B cell (primary cell): ENCODE measurements at places on chromosomes 1 and 21. TPM values are rescaled to one million over a fixed set of nuclear protein-coding genes. Genes with fewer than 3 reads are reported as not detected.

SMCP gene
- polyA plus RNA-seq, result not detected in 2 replicates

YRDC gene
- 16.7 and 17.1 TPM in 2 replicates for polyA plus RNA-seq

COL16A1 gene
- 0.07 TPM in 1 of 2 replicates, not detected in the other for polyA plus RNA-seq

C4BPB gene
- polyA plus RNA-seq, result 0.34 and 0.85 TPM in 2 replicates

LEPR gene
- polyA plus RNA-seq, result 0.19 and 0.32 TPM in 2 replicates

WNT4 gene
- polyA plus RNA-seq, result not detected in 2 replicates

S100A8 gene
- polyA plus RNA-seq, result 8.9 and 16.7 TPM in 2 replicates

CD48 gene
- polyA plus RNA-seq, result 422 and 428 TPM in 2 replicates

NTRK1 gene
- not detected in 2 replicates for polyA plus RNA-seq

WDR77 gene
- 65.0 and 85.5 TPM in 2 replicates for polyA plus RNA-seq

TAS1R3 gene
- 5.7 and 11.7 TPM in 2 replicates for polyA plus RNA-seq

KPRP gene
- polyA plus RNA-seq, result not detected in 2 replicates

DNA sequence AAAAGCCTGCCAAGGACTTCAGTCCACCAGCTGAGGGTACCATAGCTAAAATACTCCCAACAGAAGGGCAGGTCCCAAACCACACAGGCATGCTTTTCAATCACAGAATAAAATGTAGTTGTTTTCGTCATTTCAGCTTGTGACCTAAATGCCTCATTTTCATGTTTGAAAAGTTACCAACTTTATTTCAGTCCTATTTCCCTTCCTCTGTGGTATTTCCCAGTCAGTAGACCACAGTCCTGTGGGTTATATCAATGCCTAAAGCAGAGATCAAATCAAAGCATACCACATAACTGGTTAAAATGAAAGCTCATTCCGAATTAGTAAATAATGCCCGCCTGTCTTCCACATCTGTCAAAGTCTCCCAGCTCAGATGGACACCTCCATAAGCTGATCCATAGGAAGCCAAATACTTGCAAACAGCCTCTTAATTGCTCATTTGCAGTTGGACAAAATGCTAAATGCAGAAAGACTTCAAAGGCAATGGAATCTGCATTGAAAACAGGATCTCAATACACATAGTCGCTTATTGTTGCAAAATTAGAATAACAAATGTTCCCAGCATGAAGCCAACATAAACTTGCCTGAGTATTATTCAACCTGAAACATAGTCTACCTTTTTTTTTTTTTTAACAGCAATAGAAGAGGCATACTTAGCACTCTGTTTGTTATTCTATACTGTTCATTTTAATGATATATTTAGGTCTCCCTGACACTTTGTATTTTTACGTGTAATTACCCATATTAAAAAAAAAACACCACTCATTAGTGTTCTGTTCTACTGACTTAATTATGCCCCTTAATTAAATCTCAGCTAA is 53.9 kb downstream of the NR5A2 start:
- no peak for DNase-seq

DNA sequence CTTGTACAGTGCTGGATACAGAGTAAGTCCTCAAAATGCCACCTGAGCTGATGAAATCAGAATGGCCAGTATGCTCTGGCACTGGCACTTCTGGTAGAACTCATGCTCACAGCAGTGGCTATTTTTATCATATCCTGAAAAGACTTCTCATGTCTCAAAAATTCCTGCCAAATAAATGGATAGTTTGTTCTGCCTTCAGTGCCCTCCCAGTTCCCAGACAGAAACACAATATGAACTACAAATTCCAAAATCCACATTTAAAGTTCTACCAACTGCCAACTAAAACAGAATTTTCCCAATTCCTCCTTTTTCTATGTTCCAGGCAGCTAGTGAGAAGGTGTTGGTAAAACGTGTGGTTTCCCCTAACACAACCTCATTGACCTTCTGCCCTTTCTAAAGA is 51.4 kb upstream of the RGS1 start:
- no peak for DNase-seq

DNA sequence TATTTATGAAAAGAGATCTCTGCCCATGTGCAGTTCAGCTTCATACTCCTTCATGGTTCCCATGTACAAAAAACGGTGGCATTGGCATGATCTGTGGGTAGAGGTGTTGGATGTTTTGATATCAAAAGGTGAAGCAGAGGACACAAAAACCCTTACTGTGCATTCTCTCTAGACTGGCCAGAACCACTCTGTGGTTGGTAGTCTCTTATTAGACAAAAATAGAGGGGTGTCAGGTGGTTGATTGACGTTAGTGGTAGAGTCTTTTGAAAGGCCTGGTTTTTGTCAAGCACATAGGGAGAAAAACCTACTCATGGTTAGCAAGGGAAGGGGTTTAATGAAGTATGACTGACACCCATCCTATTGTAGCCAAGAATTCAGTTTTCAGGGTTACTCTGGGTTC is 400.0 kb upstream of the TMPRSS15 start:
- DNase-seq, result no peak

DNA sequence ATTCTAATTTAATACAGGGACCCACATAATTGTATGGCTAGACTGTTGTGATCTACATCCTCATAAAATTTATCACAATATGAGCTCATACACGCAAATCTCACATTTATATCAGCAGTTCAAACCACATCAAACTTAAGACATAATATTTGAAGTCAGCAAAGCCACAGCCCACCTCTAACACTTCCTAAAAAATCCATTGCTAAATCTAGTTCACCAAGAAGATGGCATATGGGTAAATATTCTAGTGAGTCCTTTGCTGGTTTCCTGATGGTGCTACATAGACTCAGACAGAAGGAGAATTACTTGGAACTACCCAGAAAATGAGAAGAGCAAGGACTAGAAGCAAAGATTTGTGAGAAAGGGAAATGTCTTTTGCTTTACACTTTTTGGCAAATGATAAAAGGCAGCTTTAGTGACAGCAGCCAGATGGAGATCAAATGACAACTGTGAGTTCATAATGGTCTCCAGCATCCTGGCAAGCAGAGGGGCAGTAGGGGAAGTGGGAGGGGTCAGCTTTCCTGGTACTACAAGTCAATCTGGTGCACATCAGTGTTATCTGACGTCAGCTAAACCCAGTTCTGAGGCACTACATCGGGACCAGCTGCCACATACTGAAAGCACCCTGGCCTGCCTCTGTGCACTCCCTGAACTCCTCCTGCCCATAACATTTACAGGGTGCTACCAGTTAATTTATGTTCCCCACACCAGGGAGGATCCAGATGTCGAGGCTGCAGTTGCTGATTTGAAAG is 10.6 kb upstream of the GADD45A start:
- DNase-seq, result no peak

GRCh38 chr1:221029981-221030649 is 150.9 kb downstream of the HLX start:
- no peak for DNase-seq

- DNase-seq, result no peak
These were observed 60.8 kb downstream of the ITPKB start for GRCh38 chr1:226678251-226678650.

GRCh38 chr1:173946380-173946921 is 29.3 kb upstream of the SERPINC1 start:
- no peak for DNase-seq

DNA sequence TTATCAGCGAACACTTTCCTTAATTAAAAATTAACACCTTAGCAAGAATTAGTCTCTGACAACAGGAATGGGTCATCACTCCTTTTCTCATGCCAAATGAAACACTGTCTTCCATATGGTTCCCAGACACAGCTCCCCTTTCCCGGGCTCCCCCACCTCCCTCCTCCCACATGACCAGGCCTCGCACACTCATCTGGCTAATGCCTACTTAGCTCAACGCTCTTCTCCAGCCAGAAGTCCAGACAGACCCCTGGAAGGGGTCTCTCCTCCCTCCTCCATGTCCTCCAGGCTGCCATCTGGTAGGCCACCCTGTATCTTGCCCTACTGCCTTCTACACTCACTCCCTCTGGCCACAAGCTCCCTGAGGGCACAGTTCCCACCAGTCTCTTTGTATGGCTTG is 39.9 kb downstream of the KCNC4 start:
- DNase-seq, result no peak

- no peak for DNase-seq
These were observed 1087.2 kb upstream of the B3GALT2 start for GRCh38 chr1:194273660-194274059.

DNA sequence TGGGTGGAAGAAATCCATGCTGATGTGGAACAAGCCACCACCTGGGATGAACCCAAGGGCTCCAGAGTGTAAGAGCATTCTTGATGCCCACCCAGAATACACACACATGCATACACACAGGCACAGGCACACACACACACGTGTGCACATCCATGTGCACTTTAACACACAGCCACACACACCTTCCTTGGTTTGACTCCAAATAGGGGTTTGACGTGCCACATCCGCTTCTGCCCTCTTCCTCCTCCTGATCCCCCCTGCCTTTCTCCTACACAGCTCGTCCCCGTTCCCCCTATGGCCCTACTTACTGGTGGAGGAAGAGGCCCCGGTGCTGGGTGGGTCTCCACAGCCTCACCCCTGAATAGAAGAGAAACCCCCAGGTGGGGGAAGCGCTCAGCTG is 16.0 kb downstream of the SPATA21 start:
- DNase-seq, result no peak

DNA sequence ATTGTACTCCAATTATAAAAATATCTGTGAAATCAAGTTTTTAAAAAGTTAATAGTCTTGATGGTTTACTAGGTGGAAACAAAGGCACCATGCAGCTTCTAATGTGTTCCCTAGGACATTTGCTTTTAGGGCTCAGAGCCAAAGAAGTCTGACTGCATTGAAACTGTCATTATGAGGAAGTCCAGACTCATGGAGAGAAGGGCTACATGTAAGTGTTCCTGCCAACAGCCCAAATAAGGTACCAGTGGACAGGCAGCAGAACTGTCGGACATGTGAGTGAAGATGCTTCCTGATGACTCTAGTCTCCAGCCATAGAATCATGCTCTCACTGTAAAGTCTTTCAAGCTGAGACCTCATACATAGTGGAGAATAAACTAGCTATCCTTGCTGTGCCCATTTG is 287.6 kb downstream of the AKT3 start:
- no peak for DNase-seq

- no peak for DNase-seq
These were observed 4.8 kb downstream of the AIRE start for GRCh38 chr21:44290327-44291077.

GRCh38 chr1:82632155-82632554 is 831.4 kb downstream of the ADGRL2 start:
- DNase-seq, result no peak

DNA sequence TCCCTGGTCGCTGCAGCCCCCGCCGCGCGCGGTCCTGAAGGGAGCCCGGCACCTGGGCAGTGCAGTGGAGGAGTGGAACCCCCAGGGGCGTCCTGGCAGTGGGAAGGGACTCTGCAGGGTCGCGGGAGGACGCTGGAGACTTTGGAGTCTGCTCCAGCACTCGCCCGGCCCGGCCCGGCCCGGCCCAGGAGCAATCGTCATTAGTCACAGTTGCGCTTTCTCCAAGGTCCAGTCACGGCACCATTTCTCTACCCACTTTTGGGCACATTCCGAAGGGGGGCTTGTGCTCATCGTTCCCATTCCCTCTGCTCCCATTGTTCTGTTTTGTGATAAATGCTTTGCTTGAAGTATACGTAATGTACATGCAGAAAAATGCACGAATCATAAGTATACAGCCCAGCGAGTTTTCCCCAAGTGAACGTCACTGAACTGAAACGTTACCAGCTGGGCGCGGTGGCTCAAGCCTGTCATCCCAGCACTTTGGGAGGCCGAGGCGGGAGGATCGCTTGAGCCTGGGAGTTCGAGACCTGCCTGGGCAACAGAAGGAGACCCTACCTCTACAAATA is 999 bp downstream of the THAP3 start:
- no peak for DNase-seq

DNA sequence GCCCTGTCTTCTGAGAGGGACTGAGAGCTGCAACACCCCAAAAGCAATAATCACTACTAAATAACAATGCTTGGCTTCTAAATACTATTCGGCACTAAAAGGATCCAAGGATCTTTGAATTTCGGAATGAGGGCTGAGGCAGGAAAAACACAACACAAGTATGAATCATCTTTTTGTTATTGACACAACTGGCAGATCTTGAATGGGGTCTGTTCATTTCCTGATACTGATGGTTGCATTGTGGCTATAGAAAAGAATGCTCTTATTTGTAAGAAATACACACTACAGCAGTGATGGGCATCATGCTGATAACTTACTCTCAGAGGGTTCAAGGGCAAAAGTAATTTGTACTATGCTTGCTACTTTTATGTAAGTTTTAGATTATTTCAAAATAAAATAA is 149.2 kb upstream of the PLD5 start:
- DNase-seq, result no peak

DNA sequence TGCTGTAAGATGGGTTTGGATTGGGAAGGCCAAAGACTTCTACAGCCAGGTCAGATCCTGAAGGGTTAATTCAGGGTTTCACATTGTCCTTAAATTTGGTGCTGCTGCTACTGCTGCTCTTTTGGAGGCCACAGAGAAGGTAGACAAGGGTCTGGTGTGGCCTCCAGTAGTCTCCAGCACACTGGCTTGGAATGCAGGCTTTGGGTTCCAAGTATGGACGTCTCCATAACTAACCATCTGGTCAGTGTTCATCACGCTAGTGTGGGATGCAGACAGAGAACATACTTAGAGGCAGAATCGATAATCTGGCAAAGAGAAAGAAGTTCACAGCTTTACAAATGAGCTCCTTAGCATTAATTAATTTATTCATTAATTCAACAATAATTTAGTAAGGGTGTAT is 154.1 kb downstream of the ZBTB18 start:
- no peak for DNase-seq

DNA sequence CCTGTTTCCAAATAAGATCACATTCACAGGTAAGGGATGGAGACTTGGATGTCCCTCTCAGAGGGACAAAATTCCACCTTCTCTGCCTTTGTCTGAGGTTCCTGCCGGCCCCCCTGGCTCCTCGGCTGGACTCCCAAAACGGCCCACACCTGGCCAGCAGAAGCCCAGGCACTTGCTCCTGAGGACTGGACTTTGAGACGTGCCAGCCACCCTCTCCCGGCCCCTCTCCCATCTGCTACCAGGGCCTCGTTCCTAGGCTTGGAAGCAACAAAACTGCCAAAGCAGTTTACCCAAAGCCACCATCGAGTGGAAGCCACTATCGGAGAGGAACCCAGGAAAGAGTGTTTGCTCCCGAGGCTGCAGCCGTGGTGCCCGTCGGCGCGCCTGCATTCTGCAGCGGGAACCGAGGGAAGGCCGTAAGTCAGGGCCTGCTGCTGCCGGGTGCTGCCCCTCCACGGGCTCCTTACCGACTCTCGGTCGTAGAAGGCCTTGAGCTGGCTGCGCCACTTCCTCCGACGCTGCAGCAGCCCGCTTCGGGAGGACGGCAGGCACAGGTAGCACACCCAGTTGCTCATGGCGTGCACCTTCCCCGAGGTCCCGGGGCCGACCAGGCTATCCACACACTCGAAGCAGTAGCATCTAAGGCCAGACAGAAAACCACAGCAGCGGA is 3.5 kb downstream of the DNMT3L start:
- no peak for DNase-seq

- no peak for DNase-seq
These were observed 66.8 kb downstream of the OBSCN start for GRCh38 chr1:228274452-228275178.

- DNase-seq, result peak; percentile 46
These were observed 3.3 kb upstream of the LSM10 start for GRCh38 chr1:36400825-36401601.

GRCh38 chr1:113255038-113255719 is 135.1 kb upstream of the MAGI3 start:
- no peak for DNase-seq
